Sigmoid colon (tissue), 7 donors: ENCODE measurements at places on chromosomes 7 and 10. TPM values are rescaled to one million over a fixed set of nuclear protein-coding genes. Genes with fewer than 3 reads are reported as not detected.

DNA sequence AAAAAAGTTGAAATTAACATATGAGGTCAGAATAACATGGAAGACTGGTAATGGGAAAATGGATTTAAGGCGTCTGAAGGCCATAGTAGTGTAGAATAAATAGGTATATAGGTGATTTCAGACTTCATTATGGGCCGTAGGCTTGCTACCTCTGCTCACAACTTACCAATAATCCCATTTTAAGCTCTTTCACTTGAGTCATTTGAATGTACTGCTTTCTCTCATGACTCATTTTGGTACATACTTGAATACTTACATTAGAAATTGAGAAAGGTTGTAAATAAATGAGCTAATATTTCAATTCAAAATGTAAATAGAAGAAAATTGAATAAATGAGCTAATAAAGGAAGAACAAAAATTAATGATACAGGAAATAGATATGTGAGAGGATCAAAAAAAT is 42.2 kb upstream of the NEUROD6 start:
- H3K4me1 ChIP-seq = no peaks in the 10 kb centered on the region
- no peaks in the 10 kb centered on the region for H3K36me3 ChIP-seq
- DNase-seq = no peak
- no peaks in the 10 kb centered on the region for H3K27me3 ChIP-seq

- no peak overlapping the region for H3K4me3 ChIP-seq
- no peaks in the 10 kb centered on the region for H3K36me3 ChIP-seq
- peak; percentile 73 for DNase-seq
- no peaks in the 10 kb centered on the region for H3K27me3 ChIP-seq
- peak overlapping the region; percentile 82 for H3K27ac ChIP-seq
Observed at GRCh38 chr10:78331391-78331922, 297.8 kb downstream of the RPS24 start.

DNA sequence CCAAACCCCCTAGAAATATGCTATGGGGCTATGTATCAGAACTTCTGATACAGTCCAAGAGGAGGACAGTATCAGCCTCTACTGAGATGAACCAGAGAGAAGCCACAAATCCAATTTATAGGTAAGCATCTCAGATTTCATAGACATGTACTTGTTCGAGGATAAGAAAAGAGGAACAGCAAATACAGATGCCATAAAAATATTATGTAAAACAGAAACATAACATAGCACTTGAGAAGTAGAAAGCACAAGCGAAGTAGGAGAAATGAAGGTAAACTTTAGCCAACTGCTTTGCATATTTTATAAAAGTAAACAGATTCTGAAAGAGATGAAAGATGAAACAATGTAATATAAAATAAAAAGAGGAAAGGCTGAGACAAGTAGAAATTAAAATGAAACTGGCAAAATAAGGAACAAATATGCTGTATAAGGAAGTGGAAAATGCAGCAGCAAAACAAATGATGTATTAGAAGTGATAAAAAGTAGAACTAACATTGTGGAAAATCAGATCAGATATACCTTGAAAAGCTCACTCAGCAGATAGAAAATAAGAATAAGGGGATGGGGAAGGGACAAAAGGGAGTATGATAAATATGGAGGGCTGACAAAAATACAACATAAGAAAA is 135.1 kb downstream of the SKAP2 start:
- H3K4me3 ChIP-seq = no peak overlapping the region
- no peak for DNase-seq
- H3K27ac ChIP-seq = no peak overlapping the region
- H3K36me3 ChIP-seq = no peaks in the 10 kb centered on the region
- no peaks in the 10 kb centered on the region for H3K27me3 ChIP-seq

The UPK3BL1 gene
- 8.8 TPM for polyA plus RNA-seq

DNA sequence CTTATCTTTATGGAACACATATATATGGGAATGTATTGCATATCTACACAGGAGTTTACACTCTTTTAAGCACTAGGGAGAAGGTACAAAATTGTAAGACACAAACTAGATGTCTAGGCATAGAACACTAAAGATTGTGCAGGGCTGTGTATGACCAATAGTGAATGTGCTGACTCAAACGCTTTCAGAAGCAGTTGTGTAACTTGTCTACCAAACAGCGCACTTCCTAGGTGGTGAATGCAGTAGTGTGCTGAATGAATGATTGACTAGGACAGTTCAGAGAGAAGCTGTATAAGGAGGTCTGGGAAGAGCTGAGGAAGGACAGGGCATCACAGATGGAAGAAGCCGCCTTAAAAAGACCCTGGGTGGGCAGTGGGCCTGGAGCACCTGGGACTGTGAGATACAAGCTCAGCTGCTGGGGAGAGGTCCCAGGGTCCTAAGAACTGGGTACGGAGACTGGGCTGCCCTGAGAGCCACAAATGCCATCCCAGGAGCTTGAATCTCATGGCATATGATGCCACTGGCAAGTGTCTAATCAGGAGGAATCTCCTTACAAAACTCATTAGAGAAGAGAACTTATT is 14.2 kb downstream of the CLRN3 start:
- no peak for DNase-seq
- H3K27ac ChIP-seq = no peak overlapping the region
- H3K4me1 ChIP-seq = no peaks in the 10 kb centered on the region

DNA sequence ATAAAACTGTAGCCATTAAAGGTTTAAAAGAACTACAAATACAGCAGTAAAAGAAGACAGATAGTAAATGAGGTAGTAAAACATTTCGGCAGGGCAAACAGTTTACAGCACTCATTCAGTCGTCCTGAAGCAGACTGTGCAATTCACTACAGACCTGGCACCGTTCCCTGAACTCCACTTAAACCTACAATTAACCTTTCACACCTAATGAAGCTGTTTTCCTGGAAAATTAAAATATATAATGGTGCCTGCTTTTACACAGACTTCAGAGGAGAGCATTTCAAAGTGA is 335.3 kb downstream of the GFRA1 start:
- DNase-seq = no peak
- H3K27me3 ChIP-seq = no peaks in the 10 kb centered on the region
- peaks cover 19% of the 10 kb centered on the region for H3K4me1 ChIP-seq
- no peaks in the 10 kb centered on the region for H3K36me3 ChIP-seq
- H3K27ac ChIP-seq = no peak overlapping the region
- no peak overlapping the region for H3K4me3 ChIP-seq

DNA sequence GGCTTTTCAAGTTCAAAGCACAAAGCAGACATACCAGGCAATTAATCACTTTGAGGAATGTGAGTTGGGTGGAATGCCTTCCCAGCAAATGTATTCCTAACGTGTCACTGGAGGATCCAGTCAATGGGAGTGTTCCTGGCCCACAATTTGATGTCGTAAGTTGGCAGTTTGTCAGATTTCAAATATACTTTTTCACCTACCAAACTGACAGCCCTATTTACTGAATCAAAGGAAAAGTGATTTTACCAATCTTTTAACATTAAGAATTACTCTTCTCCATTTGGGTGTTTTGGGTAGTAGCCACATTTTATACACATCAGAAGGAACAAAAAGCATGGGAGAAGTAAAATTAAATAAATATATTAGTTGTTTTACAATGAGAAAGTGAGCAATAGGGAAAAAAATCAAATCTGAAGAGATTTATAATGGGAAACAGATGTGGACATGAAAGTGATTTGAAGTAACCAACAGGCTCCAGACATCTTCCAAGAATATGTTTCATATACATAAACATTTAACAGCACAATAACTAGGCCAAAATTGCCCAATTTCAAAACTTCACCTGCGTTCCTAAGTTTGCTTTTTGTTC is 222.9 kb downstream of the MTERF1 start:
- no peak overlapping the region for H3K4me3 ChIP-seq
- H3K27ac ChIP-seq = no peak overlapping the region
- no peaks in the 10 kb centered on the region for H3K36me3 ChIP-seq
- H3K4me1 ChIP-seq = peaks cover 11% of the 10 kb centered on the region

- no peaks in the 10 kb centered on the region for H3K36me3 ChIP-seq
- H3K27me3 ChIP-seq = peaks cover 23% of the 10 kb centered on the region
- no peak for DNase-seq
Observed at GRCh38 chr7:21543528-21544302, 876 bp downstream of the DNAH11 start.

The SLC39A12 gene
- not detected for polyA plus RNA-seq

- no peaks in the 10 kb centered on the region for H3K36me3 ChIP-seq
- DNase-seq = no peak
- H3K27me3 ChIP-seq = no peaks in the 10 kb centered on the region
- no peak overlapping the region for H3K27ac ChIP-seq
- no peak overlapping the region for H3K4me3 ChIP-seq
Observed at GRCh38 chr10:2897619-2898508, 169.5 kb upstream of the PFKP start.

The LRRD1 gene
- not detected for polyA plus RNA-seq

- no peaks in the 10 kb centered on the region for H3K27me3 ChIP-seq
- H3K4me1 ChIP-seq = peaks cover 80% of the 10 kb centered on the region
- peak overlapping the region; percentile 63 for H3K4me3 ChIP-seq
- peak overlapping the region; percentile 94 for H3K27ac ChIP-seq
- H3K36me3 ChIP-seq = no peaks in the 10 kb centered on the region
Observed at GRCh38 chr10:32954545-32955298, 3.3 kb downstream of the ITGB1 start.

GRCh38 chr7:6160191-6160623 is 112.2 kb downstream of the CYTH3 start:
- no peaks in the 10 kb centered on the region for H3K4me1 ChIP-seq
- no peaks in the 10 kb centered on the region for H3K27me3 ChIP-seq
- no peak overlapping the region for H3K4me3 ChIP-seq
- DNase-seq = peak; percentile 92
- peaks cover 10% of the 10 kb centered on the region for H3K36me3 ChIP-seq

- H3K27me3 ChIP-seq = no peaks in the 10 kb centered on the region
- no peak for DNase-seq
- peak overlapping the region; percentile 58 for H3K27ac ChIP-seq
Observed at GRCh38 chr7:7761974-7762779, 43.8 kb upstream of the RPA3 start.

GRCh38 chr7:155377838-155378579 is 79.9 kb upstream of the EN2 start:
- H3K36me3 ChIP-seq = no peaks in the 10 kb centered on the region
- H3K4me1 ChIP-seq = peaks cover 51% of the 10 kb centered on the region
- no peak for DNase-seq
- H3K27me3 ChIP-seq = peaks cover 98% of the 10 kb centered on the region

- H3K4me3 ChIP-seq = no peak within 1 kb of the TSS
- peaks cover 27% of the 10 kb centered on the region for H3K27me3 ChIP-seq
- H3K27ac ChIP-seq = no peak within 1 kb of the TSS
- no peak for DNase-seq
- no peaks in the 10 kb centered on the region for H3K36me3 ChIP-seq
Observed at GRCh38 chr7:22356701-22357310, at the start of gene RAPGEF5. TSS of gene RAPGEF5 (minus strand) at chr7:22357154. CDS start at chr7:22357060, 94 bp downstream.

The HOXA13 gene
- polyA plus RNA-seq = 21.6 TPM

DNA sequence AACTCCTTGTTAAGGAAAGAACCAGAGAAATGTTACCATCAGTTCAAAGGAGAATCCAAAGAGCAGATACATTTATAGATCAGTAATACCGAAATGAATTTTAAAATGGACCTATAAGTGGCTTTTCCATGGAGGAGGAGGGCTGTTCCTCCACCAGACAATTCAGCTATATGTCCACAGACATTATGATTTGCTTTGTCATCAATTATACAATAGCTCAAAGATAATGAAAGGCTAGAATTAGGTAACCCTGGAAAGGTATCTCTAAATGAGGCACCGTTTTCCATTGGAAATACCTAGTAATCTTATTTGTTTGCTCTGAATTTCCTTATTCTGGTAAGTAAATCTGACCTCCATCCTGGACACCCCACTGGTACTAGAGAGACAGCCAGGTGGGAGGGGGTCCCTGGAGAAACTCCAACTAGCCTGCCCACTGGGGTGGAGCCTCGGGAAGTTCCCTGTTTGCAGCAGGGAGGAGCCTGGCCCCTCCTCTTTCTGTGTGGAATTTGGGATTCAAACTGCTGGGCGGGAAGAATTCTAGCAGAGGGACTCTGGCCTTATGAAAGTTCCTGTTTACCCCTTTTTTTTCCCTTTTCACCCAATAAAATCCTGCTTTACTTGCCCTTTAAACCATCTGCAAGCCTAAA is 218.0 kb downstream of the PHF14 start:
- no peaks in the 10 kb centered on the region for H3K36me3 ChIP-seq
- no peaks in the 10 kb centered on the region for H3K27me3 ChIP-seq
- H3K4me1 ChIP-seq = no peaks in the 10 kb centered on the region
- no peak overlapping the region for H3K27ac ChIP-seq
- H3K4me3 ChIP-seq = no peak overlapping the region

DNA sequence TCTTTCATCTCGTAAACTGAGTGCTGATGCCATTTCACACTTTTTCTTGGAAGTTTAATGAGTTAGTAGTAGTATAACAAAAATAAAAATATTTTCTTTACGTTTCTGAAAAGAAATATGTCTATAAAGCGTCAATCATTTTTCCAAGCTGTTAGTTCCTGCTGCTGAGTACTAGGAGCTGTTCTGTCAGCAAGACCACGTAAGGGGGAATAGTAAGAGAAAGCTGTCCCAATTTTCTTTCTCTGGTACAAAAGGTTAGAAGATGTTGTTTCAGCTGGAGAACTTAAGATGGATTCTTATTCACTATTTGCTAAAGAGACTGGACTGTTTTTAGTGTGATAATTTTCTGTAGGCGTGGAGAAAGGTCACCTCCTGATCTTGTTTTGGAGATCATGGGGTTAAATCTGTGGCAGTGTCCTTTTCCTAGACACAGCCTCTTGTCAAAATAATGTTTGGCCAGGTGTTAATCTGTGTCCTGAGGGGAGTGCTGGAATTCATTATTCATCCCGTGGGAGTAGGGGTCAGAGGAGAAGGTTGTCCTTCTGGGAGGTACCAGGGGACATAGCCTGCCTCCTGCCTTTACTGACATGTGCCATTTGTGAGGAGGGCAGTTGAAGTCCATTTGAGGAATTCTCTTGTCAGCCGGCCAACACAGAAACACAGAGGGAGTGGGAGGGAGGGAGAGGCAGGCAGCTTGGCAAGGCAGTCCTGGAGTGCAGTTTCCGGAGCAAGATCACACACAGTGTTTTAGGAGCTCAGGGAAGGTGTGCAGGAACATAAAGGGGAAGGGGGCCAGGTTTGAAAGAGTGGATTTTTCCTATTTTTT is 368.7 kb downstream of the AUTS2 start:
- no peaks in the 10 kb centered on the region for H3K36me3 ChIP-seq
- no peak overlapping the region for H3K27ac ChIP-seq
- no peak overlapping the region for H3K4me3 ChIP-seq
- no peak for DNase-seq

DNA sequence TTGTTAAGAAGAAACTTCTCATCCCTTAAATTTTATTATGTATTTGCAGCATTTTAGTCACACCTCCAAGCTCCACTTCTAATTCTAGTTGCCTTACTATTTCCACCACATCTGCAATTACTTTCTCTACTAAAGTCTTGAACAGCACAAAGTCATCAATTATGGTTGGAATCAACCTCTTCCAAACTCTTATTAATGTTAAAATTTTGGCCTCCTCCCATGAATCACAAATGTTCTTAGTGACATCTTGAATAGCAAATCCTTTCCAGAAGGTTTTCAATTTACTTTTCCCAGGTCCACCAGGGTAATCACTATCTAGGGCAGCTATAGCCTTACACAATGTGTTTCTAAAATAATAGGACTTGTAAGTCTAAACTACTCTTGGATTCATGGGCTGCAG is 126.3 kb upstream of the POM121L12 start:
- H3K4me1 ChIP-seq = no peaks in the 10 kb centered on the region
- H3K4me3 ChIP-seq = no peak overlapping the region
- H3K27me3 ChIP-seq = no peaks in the 10 kb centered on the region
- no peaks in the 10 kb centered on the region for H3K36me3 ChIP-seq
- no peak overlapping the region for H3K27ac ChIP-seq
